ENCODE measurements at places on chromosomes 5 and 9.

DNA sequence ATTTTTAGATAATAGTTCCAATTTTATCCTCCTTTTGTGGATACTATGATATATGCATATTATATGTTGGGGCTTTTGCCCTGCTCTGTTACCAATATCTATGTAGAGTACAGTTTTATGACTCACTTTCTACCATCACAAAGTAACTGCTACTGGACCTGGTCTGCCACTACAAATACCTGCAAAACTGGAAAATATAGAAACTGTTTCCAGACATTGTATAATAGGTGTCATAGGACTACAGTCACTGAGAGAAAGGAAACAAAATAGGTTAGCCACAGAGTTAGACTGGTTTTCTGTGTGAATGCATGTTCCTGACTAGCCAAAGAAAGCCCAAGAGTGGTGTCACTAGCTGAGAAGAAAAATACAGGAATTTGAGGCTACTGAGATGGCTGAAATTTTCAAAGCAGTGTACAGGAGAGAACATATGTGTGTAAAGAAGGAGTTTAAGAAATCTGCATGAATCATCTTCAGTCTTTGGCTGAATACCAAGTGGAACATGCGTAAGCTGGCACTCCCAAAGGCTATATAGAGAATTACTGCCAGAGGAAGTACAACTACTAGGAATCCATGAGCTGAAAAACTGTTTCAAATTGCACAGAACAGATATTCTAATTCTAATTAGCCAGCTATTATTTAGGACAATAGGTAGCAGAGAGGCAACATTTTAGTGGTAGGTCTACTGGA lies 29.0 kb upstream of the FAM174A start:
- DNase-seq = no peak

DNA sequence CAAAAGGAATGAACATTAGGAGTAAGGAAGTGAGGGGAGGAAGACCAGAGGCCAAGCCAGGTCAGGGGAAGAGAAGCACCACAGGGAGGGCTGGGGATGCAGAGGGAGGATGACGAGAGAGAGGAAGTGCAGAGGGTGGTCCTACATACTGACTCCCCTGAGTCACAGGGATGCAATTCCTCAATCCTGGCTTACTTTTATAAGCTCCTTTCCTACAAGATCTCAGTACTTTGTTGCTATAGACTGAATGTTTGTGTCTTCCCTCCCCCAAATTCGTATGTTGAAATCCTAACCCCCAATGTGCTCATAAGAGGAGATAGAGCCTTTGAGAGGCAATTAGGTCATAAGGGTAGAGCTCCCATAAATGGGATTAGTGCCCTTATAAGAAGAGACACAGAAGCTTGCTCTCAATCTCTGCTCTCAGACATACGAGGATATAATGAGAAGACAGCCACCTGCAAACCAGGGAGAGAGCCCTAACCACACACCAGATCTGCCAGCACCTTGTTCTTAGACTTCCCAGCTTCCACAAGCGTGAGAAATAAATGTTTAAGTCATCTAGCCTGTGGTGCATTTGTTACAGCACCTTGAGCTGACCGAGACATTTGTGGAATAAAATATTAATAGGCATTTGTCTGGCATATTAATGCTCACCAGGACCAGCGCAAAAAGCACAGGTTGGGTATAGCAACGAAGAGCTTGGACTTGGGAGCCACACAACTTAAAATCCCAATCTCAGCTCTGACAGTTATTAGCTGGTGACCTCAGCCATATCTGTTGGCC lies 33.4 kb downstream of the GCNT4 start:
- no peak for DNase-seq

DNA sequence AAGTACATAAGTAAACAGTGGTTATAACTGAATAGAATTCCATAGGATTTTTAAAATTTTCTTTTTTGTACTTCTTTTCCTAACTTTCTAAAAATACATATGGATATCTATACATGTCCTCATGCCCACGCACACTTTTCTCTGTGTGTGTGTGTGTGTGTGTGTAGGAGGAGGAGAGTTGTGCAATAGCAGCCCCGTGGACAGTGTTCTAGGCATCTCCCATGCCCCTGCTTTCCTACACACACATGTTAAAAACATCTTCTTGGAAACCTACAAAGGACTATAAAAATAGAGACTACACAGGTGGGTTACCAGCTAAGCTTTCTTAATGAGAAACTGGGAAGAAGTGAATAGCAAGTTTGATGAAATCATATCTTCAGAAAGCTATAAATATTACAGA lies 19.8 kb upstream of the HEXB start:
- DNase-seq = no peak

- DNase-seq = no peak
These were observed 203.8 kb upstream of the RAI14 start for GRCh38 chr5:34452170-34452828.

DNA sequence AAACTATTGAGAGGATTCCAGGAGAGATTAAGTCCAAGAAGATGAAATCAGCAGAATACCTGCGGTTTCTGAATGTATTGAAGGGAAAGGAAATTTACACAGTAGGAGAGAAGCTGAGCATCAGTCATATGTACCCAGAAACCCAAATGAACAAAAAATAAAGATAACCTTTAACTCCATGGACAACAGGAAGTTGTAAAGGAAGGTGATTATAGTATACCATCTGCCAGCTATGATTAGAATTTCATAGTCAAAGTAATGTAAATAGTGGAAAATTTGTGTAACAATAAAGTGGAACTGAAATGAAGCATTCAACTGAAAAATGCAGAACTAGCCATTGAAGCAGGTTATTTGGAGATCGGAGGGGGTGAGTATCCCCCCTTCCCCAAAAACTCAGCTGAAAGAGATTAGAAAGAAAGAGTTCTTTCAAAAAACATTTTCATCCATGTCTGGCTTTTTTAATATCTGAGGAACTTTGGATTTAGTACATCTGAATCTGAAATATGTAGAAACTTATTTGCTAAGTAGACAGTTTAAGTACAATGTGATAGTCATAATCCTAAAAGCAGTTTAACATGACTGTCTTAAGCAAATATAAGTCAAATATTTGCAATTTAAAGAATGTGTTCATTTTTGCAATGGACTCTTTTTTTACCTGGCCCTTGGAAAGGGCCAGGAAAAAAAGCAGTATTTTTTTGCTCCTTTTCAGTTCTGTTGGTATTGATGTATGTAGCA lies 58.4 kb downstream of the APC start:
- no peak for DNase-seq

- DNase-seq = no peak
These were observed 385.0 kb downstream of the EFNA5 start for GRCh38 chr5:107285772-107286171.

- no peak for DNase-seq
These were observed 75.0 kb upstream of the PPP1R26 start for GRCh38 chr9:135404451-135405144.

- DNase-seq = no peak
These were observed 32.5 kb downstream of the LEAP2 start for GRCh38 chr5:132905938-132906337.

DNA sequence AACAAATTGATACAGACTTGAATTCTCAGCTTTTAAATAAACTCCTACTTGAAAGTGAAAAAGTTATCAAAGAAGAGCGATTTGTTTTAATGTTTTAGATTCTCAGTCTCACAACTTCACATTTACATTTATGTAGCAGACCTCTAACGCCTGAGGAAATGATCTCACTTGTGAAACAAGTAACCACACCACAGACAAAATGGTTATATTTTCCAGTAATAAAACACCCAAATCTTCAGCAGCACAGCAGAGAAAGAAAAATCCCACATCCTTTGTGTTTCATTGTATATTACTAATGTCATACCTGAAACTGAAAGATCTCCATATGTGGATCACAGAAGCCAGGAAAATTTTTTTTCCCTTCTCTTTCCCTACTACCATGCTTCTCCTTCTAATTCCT lies 29.8 kb upstream of the GZMA start:
- no peak for DNase-seq

GRCh38 chr5:55920784-55921183 lies 69.6 kb downstream of the IL31RA start:
- DNase-seq = no peak

GRCh38 chr9:83933790-83934189 lies 12.6 kb upstream of the KIF27 start:
- no peak for DNase-seq

- DNase-seq = no peak
These were observed 39.4 kb upstream of the GRAMD2B start for GRCh38 chr5:126383776-126384175.

- DNase-seq = no peak
These were observed 54.6 kb downstream of the MARCHF3 start for GRCh38 chr5:126975796-126976195.

GRCh38 chr5:65535529-65535987 lies 27.4 kb downstream of the CENPK start:
- no peak for DNase-seq

DNA sequence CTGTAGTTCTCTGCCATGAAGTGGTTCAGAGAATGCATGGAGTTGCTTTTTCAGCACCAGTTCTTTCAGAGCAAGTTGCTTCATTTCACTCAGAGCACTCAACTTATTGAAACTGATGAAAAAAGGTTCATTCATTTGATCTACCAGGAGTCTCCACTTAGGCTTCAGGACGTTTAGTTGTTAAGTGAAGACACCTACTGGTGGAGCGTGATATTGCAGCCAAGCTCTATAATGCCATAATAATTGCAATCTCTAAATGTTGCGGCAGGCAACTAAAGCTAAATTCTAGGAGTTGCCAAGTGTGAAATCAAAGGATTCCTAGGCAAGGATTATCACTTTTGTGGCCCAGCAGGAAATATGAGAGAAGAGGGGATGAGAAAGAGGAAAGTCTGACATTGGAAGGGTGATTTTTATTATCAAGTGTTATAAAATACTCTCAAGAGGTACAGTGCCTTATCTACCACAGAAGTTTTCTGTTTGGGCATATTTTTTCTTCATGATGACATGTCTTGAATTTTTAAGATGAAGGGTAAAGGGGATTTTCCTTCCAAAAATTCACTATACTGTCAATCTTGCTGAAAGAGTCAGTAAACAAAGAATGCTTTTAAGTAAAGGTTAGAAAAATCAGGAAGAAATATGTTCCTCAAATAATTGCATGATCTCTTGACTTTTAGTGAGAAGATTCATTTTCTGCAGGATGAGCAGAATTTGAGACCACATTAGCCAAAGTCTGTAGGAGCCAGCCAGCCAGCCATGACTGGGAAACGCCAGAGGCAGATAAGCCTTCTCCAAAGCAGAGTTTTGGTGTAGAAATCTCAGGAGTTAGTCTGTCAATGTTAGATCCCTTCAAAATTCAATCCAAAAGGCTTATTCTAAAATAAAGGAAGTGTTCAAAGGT lies 83.4 kb downstream of the SH3PXD2B start:
- no peak for DNase-seq

GRCh38 chr9:113436728-113437515 lies 26.4 kb downstream of the C9orf43 start:
- no peak for DNase-seq

DNA sequence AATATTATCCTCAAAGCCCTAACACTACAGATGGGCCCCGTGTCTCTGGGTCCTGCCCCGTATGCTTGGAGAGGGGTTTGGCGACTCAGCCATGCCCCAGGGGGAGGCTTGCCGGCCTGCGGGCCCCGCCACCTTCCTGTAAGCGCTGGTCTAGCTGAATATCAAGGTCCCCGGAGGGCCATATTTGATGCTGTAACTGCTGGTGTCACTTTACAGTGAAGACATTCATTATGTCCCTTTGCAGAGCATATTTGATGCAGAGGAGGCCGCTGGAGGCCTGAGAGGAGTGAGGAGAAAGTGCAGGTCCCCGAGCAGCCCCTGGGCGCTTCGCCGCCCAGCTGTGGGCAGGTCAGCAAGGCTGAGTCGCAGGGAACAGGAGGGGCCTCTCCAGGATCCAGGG lies 16.8 kb downstream of the IRX4 start:
- DNase-seq = no peak

DNA sequence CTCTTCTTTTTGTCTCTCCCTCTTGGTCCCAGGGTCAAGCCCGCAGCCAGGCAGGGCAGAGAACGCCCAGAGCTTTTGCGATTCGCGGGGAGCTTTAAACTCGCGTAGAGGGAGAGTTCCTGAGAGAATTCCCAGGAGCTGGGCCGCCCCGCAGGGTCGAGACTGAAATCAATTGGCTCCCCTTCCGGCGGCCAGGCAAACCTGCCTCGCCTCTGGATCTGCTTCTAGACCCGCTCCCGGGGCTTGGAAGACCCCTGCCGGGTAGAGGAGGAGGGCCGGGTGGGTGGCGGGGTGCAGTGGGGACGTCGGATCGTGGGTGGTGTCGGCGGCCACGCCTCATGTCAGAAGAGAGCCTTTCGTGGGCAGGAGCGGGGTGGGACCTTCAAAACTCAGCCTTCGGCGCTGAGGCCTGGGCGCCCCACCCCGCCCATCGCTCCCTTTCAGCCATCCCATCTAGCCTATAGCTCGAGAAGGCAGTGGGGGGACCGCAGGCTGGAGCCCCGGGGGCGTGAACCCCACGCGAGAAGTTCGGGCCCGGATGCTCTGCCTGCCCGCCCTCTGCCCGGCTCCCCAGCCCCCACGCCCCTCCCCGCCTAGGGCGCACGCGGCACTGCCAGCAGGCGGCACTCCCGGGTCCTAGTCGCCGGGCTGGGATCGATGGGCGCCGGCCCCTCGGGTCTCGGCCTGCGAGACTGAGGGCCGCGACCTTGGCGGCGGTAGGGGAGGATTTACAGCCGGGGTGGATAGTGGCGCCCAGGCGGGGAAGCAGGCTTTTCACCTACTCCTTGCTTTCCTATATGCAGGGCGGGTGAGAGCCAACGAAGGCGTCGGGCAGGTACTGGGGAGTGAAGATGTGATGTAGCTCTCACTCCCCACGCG lies 6.1 kb downstream of the PRDM6 start:
- DNase-seq = no peak

DNA sequence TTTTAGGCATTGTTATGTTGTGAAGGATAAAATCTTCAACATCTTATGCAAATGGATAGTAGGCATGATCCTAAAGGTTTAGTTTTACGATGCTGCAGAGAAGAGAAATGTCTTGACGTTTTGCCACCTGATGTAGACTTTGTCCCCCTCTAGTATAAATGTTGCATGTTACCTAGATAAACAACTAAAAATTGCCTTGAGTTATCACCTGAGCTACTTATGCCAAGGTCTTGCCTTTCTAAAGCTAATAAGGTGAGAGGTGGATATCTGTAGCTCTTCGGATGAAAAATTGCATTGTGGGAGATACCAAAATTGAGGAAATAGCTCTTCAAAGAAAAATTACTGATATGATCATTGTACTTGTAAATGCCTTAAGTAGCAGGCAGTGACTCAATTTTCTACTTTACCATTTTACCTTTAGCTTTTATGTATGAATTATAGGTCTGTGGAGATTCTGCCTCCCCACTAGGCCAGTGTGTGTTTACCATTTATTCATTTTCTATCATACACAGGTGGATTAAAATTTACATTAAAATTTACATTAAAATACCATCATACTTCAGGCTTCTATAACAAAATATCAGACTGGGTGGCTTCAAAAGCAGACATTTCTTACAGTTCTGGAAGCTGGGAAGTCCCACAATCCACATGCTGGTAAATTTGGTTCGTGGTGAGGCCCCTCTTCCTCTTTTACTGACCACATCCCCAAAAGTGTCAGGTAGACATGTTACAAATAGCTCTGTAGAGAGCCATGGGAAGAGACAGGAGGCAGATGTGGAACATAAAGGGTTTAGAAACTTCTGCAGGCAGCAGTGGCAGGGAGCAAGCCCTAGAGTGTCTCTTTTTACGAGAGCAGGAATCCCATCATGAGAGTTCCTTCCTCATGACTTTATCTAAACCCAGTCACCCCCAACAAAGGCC lies 100.7 kb upstream of the ERBIN start:
- DNase-seq = no peak

- DNase-seq = no peak
These were observed 21.5 kb upstream of the RALGPS1 start for GRCh38 chr9:126893079-126893478.

- no peak for DNase-seq
These were observed 26.4 kb downstream of the ANXA1 start for GRCh38 chr9:73178044-73178443.

All from nucleus accumbens (tissue), 56 donors.